ENCODE measurements at places on chromosomes 5 and 9.

- no peak for DNase-seq
Measured at GRCh38 chr9:35760651-35761050, 6.6 kb upstream of the MSMP start.

DNA sequence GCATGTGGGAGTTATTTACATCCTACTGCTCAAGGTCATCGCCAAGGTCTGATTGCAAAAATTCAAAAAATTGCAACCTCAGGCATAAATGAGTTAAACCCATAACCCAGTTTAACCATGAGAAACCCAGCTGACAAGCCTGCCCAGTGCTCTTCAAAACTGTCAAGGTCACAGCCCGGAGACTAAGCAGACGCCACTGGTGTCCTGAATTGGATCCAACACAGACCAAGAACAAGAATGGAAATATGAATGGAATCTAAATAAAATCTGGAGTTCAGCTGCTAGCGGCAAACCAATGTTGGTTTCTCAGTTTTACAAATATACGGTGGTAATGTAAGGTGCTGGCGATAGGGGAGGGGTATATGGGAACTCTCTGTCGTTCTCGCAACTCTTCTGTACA lies 201.5 kb upstream of the MVB12B start:
- DNase-seq, result no peak

DNA sequence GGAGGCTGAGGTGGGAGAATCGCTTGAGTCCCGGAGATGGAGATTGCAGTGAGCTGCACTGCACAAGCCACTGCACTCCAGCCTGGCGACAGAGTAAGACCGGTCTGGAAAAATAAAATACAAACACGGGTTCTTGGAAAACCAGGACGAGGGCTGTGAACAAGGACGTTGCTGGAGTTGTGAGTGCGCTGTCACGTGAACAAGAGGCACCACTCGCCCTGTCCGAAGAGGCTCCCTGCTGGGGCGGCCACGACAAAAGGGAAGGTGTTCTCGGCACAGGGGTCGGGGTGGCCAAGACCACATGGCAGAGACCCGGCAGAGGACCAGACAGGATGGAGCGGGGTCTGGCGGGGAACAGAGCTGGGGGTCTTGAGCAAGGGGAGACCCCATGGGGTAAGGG lies 30.6 kb upstream of the UBAC1 start:
- DNase-seq, result no peak

GRCh38 chr5:103511554-103511885 lies 51.1 kb downstream of the NUDT12 start:
- no peak for DNase-seq

- no peak for DNase-seq
Measured at GRCh38 chr5:92242170-92242569, 859.1 kb upstream of the ARRDC3 start.

GRCh38 chr5:86644843-86645242 lies 27.1 kb downstream of the COX7C start:
- DNase-seq, result no peak

DNA sequence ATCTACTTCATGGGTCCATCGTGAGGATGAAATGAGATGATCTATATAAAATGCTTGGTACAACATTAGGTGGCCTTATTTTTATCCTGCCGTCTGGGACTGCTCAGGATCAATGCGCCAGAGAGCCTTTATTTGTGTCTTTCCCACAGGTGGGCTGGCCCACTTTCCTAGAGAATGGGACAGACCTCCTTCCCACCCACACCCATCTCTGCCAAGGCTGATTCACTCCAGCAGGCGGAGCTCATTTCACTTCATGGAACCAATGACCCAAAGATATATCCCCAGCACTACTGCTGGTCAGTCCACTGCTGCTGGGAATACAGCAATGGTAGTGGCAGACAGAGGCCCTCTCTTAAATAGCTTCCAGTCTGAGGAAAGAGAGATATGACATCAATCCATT lies 35.7 kb downstream of the TGFBI start:
- peak; percentile 21 for DNase-seq

- no peak for DNase-seq
Measured at GRCh38 chr9:122827761-122828093, 661 bp downstream of the PDCL start.

DNA sequence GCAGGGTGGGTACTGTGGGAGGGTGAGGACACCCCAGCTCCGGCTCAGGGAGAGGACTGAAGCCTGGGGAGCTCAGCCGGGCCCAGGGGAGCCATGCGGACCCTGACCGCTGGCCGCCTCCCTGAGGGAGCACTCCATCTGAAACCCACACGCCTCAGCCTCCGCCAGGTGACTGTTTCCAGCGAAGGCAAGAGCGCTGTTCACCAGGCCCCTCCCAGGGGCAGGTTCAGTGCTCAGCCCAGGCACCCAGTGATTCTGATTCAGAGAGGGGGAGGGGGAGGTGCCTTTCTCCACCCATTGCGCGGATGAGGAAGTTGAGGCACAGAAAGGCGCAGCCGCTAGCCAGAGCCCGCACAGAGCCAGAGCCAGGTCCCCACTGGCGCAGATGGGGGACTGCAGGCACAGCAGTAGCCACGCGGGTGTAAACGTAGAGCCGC lies 27.0 kb downstream of the ADGRD2 start:
- DNase-seq, result no peak

DNA sequence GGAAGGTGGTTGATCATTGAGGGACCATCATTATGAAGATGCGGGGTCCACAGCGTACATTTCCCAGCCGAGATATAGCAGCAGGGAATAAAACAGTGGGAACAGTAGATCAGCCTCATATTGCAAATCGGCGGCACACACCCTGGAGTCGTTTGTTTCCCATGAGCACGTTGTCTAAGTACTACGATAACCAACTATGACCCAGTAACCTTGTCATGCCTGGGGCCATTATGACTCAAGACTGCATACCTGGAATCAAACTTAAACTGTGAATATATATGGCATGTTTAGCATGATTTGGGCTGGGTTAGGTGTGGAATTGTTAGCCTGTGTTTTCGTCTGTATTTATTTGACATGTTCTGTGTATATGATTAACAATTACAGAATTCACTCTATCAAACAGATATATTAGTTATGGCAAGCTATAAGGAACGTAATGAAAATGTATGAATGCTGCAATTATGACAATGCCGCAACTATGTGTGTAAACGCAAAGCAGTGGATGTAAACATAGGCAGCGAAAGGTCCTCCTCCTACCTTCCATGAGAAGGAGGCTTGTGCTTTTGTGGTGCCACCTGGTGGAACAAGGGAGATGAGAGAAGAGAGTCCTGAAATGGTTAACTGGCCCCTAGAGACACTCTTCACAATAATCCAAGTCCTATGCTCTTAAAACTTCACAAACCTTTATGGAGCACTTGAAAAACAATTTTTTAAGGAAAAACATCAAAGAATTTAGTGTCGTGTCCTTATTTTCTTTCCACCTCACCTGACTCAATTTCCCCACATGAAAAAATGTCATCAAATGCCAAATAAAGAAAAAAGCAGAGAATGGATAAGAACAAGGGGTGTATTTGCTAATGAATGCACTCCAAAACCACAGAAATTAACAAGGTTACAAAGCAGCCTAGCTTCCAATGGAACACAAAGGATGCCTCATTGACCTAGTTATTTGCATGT lies 47.1 kb downstream of the SEMA5A start:
- no peak for DNase-seq

DNA sequence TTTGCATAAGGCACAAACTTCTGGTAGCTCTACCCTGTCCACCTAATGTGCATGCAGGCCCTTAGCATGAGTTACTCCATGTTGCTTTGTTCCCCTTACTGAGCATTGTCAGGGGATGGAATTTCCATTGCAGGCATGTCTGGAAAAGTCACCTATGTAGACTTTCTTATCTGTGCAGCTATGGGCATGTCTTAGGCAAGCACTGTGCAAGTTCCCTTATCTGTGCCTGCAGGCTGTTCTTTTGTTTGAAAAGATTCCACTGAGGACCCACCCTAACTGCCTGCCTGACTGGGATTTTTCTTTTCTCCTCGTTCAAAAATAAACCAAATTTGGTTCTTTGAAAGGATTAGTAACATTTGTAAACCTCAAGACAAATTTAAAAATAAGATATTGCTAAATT lies 587.0 kb downstream of the CDH18 start:
- no peak for DNase-seq

DNA sequence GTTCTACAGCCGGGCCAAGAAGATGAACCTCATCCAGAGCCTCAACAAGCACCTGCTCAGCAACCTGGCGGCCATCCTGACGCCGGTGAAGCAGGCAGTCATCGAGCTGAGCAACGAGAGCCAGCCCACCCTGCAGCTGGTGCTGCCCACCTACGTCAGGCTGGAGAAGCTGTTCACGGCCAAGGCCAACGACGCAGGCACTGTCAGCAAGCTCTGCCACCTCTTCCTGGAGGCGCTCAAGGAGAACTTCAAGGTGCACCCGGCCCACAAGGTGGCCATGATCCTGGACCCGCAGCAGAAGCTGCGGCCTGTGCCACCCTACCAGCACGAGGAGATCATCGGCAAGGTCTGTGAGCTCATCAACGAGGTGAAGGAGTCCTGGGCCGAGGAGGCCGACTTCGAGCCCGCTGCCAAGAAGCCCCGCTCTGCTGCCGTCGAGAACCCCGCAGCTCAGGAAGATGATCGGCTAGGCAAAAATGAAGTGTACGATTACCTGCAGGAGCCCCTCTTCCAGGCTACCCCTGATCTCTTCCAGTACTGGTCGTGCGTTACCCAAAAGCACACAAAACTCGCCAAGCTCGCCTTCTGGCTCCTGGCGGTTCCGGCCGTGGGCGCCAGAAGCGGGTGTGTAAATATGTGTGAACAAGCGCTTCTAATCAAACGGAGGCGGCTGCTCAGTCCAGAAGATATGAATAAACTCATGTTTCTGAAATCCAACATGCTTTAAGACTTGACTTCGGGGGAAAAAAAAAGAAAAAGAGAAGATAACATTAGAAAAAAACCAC lies 28.5 kb downstream of the AMBP start:
- peak; percentile 17 for DNase-seq

GRCh38 chr5:89936576-89936975 lies 473.0 kb downstream of the CETN3 start:
- DNase-seq, result no peak

- DNase-seq, result no peak
Measured at GRCh38 chr9:101465326-101465915, 29.8 kb upstream of the ALDOB start.

- DNase-seq, result no peak
Measured at GRCh38 chr9:38205279-38205678, 136.3 kb upstream of the SHB start.

GRCh38 chr9:37574241-37574721 lies 1.9 kb downstream of the FBXO10 start:
- DNase-seq, result no peak

DNA sequence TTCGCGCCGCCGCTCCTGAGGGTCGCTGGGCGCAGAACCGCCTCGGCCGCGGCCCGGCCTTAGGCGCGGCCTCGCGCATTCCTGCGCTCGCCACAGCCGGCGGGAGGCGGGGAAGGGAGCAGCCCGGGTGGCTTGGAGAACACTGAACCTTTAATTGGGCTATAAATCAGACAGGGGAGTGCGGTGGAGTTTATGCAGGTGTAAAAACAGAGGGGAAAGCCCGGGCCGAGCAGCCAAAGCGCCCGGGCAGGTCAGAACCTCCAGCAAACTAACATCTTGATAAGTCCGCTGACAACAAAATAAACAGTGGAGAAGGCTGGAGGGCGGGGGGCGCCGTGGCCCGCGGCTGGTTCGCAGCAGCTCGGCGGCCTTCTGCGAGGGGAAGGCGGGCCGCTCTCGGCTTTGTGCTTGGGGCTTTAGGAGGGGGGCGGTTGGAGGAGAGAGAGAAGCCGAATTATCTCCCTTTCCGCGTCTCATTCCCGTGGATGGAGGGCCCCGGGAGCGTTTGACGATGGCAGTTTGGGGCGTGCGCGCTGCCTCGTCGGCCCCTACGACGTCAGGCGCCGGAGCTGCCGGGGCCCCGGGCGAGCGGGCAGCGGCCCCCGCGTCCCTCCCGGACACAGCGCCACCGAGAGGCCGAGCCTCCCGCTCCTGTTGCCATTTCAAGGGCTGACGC lies 11.3 kb downstream of the FOXD1 start:
- no peak for DNase-seq

- no peak for DNase-seq
Measured at GRCh38 chr9:37935096-37935495, 31.2 kb upstream of the SLC25A51 start.

DNA sequence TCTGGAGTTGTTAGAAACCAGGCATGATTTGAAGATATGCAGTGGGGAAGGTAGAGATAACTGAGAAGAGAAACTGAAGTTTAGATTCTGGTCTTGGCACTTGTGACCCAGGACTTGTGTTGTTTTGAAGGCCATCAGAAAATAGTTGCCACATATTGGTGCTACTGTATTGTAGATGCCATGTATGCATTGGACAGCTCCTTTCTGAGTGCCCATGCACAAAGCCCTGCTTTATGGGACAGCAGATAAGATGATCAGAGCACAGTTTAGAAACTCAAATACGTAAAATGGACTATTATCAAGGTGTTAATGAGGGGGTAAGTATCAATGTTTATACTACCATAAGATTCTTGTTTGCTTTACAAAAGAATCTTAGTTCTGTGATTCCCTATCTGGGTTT lies 84.9 kb downstream of the KIF4B start:
- no peak for DNase-seq

GRCh38 chr9:12394105-12394504 lies 299.1 kb upstream of the TYRP1 start:
- no peak for DNase-seq

DNA sequence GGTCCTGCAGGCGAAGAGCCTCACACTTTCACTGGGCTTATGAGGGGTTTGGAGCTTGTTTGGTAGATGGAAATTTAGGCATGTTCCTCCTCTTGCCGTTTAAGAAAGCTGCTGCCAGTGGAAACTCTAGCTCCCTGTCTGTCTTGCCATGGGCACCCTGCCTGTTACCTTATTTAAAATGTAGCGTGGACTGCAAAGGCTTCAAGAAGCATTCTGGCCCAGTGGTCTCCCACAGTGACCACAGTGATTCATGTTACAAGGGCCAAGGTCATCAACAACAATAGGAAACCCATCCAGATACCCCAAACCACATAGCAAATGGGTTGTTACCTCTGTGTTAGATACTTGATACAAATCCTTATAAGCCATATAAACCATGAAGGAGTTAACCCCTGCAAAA lies 96.6 kb downstream of the DPYSL3 start:
- no peak for DNase-seq

- DNase-seq, result no peak
Measured at GRCh38 chr9:131593091-131593820, 47.9 kb downstream of the PRRT1B start.

Data from activated CD8-positive, alpha-beta memory T cell treated with anti-CD3 and anti-CD28 coated beads for 24 hours (primary cell).